ENCODE measurements at places on chromosomes 4 and X.

- DNase-seq: no peak
Observed at GRCh38 chrX:152903589-152903988, 5.7 kb downstream of the ZNF185 start.

DNA sequence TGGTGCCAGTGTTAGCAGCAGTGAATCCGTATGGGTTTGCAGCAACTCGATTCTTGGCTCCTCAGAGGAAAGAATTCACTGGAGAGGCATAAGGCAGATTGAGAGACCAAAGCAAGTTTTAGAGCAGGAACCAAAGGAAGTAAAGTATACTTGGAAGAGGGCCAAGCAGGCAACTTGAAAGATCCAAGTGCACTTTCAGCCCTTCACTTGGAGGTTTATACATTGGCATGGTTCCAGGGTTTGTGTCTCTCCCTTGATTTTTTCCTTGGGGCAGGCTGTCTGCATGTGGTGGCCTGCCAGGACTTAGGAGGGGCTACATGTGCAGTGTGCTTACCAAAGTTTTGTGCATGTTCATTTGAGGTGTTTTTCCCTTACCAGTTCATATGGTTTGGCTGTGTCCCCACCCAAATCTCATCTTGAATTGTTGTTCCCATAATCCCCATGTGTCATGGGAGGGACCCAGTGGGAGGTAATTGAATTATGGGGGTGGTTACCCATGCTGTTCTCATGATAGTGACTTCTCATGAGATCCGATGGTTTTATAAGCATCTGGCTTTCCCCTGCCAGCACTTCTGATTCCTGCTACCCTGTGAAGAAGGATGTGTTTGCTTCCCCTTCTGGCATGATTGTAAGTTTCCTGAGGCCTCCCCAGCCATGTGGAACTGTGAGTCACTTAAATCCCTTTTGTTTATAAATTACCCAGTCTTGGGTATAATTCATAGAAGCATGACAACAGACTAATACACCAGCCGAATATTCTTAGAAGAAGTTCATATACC is 86.2 kb upstream of the TSPAN5 start:
- DNase-seq: no peak

DNA sequence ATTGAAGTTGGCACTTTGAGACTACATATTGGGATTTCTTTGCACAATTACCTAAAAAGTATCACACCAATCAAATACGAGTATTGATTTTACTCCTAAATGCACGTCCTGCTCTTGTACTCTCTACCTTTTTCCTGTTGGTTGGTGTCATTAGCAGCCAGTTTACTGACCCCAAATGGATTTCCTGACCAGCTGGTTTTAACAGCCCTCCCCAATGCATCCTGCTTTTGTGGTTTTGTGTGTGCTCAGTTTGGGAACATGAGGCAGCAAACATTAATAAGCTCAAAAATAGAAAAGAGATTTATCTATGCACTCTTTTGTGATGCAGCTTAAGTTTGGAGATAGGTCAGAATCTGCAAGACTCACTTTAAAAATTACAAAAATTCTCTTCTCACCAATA is 230.3 kb downstream of the MAPK10 start:
- no peak for DNase-seq

- no peak for DNase-seq
Observed at GRCh38 chr4:37837446-37837845, 11.0 kb downstream of the PGM2 start.

GRCh38 chr4:145723336-145723735 is 43.4 kb downstream of the C4orf51 start:
- no peak for DNase-seq

- DNase-seq: no peak
Observed at GRCh38 chrX:7330971-7331746, 183.2 kb upstream of the PUDP start.

DNA sequence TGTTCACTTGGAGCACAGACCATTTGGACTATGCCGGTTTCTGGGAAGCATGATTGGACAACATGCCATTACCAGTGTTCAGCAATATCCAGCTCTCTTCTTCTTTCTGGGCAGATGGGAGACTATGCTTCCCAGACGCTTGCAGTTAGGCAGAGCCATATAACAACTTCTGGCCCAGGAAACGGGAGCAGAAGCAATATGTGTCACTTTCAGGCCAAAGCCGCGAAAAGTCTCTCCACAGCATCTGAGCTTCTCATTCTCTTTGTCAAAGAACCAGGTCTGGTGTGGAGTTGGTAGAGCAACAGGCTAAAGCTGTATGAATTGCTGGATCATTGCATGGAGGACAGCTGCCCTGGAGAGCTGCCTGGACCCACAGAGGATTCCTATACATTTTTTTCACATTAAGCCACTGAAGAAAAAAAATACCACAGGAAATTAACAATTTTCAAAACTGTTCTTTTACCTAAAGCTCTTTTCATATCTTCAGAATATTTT is 131.4 kb upstream of the FRG1 start:
- DNase-seq: no peak

DNA sequence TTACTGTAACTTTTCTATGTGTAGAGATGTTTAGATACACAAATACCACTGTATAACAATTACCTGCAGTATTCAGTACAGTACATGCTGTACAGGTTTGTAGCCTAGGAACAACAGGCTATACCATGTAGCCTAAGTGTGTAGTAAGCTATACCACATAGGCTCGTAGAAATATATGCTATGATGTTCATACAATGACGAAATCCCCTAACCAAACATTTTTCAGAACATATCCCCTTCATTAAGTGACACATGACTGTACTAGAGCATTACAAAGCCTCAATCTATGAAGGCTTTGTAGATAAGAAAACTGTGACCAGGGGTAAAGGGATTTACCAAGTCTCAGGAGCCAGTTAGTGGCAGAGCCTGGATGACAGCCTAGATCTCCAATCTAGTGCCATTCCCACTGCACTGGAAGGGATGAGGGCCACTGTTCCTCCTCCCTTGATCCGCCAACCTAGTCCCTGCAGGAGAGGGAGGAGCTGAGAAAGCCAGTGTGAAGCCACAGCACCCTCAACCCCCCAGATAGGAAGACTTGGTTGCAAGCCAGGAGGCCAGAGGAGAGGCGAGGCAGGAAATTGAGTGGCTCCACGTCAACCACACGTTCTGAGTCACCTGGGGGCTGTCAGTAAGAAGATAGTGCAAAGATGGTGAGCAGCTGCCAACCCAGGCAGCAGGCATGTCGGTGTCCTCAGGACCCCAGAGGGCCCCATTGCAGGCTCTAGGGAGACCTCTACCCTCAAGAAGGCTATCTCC is 227.7 kb downstream of the BCOR start:
- DNase-seq: peak; percentile 43

DNA sequence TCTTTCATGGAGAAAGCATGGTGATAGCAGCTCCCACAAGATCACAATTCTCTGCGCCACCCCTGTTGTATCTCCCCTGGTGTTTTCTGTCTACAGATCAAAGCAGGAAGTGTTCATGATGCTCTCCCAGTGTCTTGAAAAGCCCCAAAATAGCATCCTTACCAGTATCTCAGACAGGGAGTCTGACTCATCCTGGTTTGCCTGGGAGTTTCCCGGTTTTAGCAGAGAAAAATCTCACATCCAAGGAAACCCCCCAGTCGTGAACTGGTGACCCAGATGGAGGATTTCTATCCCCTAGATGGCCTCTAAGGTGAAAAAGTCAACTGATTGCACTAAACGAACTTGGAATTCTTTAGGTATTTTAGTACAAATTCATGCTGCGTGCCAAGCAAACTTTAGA is 64.3 kb upstream of the NR0B1 start:
- DNase-seq: no peak

GRCh38 chr4:130238121-130238520 is 1142.2 kb downstream of the C4orf33 start:
- DNase-seq: no peak

GRCh38 chr4:152696764-152697261 is 17.0 kb upstream of the TMEM154 start:
- DNase-seq: peak; percentile 16

DNA sequence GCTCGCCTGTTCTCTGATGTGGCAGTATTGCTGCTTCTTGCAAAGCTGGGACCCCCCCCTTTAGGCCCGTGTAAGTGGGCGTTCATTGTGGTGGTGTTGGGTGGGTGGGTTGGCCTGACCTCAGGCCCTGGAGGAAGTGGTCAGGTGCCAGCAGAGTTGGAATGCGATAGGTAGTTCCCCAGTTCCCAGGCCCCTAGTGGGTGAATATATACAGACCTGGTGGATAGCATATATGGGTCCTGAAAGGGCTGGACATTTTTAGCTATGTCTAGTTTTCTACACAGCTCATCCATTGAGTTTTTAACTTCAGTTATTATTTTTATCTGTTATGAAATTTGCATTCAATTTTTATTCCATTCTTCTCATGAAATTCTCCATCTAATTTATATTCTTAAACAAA is 35.8 kb upstream of the UCP1 start:
- no peak for DNase-seq

GRCh38 chrX:49237060-49237459 is 1.8 kb downstream of the CCDC22 start:
- DNase-seq: no peak

DNA sequence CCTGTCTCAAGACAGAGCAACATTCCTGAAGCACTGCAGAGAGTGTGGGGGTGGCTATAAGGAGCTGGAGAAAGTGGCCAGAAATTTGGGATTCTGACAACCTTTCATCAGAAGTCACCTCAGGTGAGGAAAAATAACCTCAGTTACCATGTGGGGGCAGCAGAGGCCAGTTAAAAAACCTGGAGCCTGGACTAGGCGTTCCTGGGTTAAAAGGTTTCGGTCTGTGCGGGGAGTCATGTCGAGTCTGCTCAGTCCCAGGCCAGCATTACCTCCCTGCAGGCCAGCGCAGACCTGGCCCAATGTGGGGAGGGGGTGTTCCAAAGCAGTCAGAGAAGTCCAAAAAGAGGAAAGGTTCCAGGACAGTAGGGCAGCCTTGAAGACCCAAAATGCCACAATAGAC is 10.9 kb upstream of the NALF2 start:
- DNase-seq: no peak

DNA sequence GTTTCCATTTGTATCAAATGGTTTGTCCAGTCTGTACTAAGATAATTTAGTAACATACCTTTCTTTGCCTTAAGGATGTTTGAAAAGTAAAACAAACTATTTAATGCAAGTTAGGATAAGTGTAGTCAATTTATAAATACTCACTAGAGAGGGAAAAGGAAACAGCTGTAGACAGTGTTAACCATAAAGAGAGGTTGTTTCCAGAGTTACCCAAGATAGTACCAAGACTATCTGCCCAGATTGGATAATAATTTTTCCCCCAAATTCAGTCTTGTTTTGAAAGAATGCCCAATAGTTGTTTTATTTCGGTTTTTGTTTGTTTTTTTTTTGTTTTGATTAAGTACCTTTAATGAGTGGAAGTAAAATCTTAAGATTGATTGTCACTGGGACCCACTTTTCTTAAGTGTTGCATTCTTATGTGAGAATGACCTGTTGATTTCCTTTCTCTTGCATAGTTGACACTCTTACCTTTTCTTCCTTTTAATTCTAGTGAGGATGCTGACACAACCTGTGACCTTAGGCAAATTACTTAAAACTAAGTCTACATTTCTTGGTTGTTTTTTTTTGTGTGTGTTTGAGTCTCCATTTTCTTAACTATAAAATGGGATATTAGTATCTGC is 12.8 kb downstream of the AFF1 start:
- no peak for DNase-seq

DNA sequence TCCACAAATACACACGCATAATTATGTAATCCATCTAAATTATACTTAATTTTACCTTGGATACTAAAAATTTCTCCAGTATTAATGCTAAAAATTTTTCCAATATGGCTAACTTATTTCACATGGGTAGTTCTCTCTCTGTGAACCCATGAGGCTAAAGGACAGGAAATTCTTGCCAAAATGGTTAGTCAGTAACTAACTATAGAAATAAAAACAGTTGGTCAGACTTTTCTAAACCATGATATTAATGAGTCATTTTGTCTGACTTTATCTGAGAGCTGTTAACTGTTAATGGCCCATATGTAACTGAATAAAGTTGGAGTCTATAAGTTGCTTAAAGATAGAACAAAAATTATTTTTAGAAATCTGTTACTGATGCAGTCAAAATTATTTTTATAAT is 549.4 kb downstream of the TLL1 start:
- DNase-seq: no peak

- DNase-seq: no peak
Observed at GRCh38 chr4:141724646-141725045, 88.3 kb downstream of the IL15 start.

DNA sequence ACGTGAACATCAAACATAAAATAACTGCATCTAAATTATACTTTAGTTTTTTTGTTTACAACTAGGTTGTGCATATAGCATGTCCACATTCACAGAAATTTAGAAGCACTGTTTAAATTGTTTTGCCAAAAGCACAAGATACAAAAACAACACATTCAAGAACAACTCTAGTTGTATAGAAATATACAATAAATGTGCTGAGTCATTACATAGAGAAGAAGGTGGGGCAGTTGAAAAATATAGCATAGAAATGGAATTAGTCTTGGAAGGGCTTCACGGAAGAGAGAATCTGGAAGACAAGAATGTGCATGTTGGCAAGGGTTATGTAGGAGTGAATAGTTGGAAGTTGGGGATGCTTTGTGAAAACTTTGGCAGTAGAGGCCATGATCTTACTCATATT is 239.0 kb upstream of the GLRA2 start:
- DNase-seq: no peak
